ENCODE measurements at places on chromosomes 1 and 21.

GRCh38 chr1:37123276-37124115 is 89.2 kb upstream of the GRIK3 start:
- DNase-seq = no peak

- DNase-seq = no peak
Observed at GRCh38 chr1:27406362-27406680, 13.9 kb downstream of the GPR3 start.

DNA sequence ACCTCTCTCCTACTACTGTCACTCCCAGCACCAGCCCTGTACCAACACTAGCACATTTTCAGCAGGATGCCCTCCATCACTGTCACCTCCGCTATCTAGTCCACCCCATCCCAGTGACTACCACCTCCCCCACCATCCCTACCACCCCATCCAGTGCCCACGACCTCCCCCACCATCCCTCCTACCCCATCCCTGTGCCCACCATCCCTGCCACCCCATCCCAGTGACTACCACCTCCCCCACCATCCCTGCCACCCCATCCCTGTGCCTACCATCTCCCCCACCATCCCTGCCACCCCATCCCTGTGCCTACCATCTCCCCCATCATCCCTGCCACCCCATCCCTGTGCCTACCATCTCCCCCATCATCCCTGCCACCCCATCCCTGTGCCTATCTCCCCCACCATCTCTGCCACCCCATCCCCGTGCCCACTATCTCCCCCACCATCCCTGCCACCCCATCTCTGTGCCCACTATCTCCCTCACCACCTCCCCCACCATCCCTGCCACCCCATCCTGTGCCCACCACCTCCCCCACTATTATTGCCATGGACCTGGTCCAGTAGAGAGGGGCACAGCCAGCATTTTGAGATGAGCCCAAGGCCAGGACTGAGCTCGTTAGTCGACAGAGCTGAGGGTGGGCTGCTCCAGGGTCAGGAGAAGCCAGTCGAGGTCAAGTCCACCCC is 45.7 kb downstream of the DISP3 start:
- DNase-seq = no peak

DNA sequence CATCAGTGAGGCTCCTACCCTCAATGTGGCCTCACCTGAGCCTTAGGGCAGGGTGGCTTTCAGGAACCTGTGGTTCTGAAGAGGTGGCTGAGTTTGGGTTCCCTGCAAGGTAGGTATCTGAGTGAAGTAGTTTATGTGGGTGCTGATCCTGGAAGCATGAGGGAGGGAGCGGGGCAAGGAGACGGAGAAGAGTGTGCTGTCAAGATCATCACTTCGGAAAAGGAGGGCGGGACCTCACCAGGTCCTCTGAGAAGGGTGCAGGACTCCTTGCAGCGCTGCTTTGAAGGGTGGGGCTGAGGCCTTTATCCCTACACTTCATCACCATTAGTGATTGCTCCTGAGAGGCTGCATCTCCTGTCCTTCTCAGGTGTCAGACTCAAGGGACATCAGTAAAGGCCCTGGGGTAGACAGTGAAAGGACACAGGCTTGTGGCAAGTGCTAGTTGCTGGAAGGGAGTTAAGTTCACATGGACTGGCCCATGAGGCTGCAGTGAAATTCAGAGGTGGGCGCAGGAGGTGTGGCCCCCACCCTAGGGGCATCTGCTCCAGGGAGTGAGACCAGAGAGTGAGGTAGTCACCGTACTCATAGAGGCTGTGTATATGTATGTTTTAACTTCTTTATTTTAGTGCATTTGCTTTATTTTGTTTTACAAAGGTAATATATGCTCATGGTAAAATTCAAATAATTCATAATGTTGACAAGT is 57.3 kb upstream of the GALNT2 start:
- DNase-seq = no peak

DNA sequence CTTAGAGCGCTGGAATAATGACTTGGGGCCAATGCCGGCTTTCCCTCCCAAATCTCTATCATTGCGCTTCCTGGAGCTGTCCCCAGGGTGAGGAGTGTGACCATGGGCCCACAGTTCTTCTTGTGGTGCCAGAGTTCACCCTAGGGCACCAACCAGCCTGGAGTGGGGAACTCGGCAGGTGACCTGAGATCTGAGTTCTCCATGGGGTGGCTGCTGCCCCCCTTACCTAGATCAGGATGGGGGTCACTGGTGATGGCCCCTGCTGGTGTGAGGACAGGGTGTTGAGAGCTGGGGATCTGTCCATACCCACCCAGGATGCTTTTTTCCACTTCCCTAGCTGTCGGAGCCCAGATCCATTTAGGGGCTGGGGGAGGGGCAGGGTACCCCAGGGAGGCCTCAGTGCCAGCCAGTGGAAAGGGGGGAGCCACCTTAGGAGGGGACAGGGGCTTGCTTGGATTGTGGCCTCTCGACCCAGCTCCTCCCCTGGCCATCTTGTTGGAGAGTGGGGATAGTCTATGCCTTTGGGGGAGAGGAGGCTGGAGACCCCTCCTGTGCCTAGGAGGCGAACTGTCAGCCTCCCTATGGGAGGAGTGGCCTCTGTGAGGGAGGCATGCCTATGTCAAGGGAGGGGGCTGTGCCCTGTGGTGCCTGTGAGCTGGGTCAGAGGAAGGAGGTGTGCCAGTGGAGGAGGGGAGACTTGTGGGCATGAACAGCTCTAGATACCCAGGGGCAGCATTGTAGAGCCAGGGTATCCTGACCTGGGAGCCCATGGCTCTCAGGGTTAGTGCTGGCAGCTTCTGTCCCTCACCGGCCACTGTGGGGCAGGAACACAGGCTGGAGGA is 1.7 kb downstream of the FOXO6 start:
- DNase-seq = no peak

DNA sequence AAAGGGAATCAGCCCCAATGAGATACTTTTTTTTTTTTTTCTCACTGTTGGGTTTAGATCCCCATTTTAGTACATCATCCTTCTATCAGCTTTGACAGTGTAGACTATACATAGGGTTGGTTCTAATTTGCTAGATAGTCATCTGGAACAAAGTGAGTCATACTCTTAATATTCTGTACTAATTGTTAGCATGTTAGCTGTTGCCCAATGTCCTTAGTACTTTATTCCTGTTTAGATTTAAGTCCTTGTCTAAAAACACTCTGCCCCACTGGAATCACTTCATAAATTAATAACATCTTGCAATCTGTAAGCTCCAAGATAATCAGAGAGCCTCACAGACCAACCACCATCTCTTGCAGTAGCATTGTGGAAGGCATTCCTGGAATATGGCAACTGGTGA is 209.8 kb upstream of the KIAA0040 start:
- no peak for DNase-seq

- DNase-seq = no peak
Observed at GRCh38 chr1:194055536-194055935, 869.1 kb upstream of the B3GALT2 start.

DNA sequence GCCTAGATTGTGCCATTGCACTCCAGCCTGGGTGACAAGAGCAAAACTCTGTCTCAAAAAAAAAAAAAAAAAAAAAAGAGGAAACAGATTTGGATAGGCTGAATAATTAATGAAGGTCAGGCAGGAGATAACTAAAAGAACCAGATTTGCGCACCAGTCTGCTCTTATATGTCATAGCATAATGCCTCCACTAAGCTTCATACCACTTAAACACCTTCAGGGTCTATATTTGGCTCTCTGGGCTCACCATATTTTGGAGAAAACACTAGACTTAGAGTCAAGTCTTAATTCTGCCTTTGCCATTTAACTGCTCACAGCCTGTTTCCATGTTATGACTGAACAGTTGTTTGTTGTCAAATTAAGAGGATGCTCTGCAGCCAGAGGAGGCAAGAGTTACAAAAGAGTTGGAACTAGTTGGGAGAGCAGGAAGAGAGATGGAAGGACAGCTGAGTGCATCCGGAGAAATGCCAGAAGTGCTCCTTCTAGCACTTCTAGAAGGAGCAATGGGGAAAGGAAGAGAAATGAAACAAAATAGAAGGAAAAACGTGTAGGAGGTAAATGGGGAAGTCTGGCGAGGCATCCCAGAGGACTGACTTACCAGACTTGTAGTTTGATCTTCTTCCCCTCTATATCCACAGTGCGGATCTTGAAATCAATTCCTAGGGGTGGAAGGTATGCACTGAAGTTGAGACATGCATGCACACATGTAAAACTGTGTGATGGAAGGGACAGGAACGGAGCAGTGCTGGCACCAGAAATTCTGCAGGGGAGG is 1.8 kb downstream of the RAB13 start:
- DNase-seq = no peak

- no peak for DNase-seq
Observed at GRCh38 chr1:94855307-94855700, 35.1 kb downstream of the SLC44A3 start.
